ENCODE measurements at places on chromosomes 12 and 14. TPM values are rescaled to one million over a fixed set of nuclear protein-coding genes. Genes with fewer than 3 reads are reported as not detected.
A peak's percentile ranks its signal among the peaks of the same experiment; 100 is the strongest.

DNA sequence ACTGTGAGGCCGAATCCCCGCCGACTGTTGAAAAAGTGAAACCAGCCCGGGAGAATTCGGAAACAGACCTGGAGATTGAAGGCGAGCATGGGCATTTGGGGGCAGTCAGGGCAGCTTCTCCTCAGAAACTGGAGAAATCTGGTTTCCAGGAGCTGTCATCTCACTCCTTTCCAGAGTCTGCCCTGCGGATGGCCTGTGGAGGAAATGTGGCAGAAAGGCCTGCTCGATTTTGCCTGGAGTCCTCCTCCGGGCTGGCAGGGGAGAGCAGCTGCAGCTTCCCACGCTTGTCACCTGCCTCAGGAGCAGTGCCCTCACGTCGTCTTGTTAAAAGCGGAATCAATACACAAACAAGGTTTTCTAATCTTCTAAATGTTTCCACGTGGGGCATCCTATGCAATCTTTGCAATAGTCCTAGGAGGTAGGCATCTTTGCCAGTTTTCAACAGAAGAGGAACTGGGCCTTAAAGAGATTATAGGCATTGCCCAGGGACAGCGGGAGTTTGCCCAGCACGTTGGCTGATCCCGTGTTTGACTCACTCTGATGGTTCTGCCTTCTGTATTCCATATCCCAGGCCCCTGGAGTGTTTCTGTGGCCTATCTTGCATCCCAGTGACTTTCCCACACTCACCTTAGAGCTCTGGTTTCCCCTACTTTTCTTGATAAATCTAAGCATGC, 2.3 kb downstream of the LRRC74A start:
- no peaks in the 10 kb centered on the region for H3K36me3 ChIP-seq
- H3K4me3 ChIP-seq: no peak overlapping the region
- no peaks in the 10 kb centered on the region for H3K4me1 ChIP-seq
- H3K27ac ChIP-seq: no peak overlapping the region

- no peak for DNase-seq
- H3K27me3 ChIP-seq: no peaks in the 10 kb centered on the region
- peak overlapping the region; percentile 41 for H3K27ac ChIP-seq
- peak overlapping the region; percentile 65 for H3K4me3 ChIP-seq
These were observed 372.8 kb downstream of the TMEM121 start for GRCh38 chr14:105899071-105899641.

GRCh38 chr14:37090026-37090425, 82.4 kb downstream of the SLC25A21 start:
- no peak for DNase-seq
- H3K4me3 ChIP-seq: no peak overlapping the region
- no peaks in the 10 kb centered on the region for H3K4me1 ChIP-seq

The SYNDIG1L gene
- total RNA-seq: not detected

- H3K4me1 ChIP-seq: peaks cover 28% of the 10 kb centered on the region
- peaks cover 2% of the 10 kb centered on the region for H3K27me3 ChIP-seq
- peaks cover 30% of the 10 kb centered on the region for H3K36me3 ChIP-seq
- peak overlapping the region; percentile 100 for H3K27ac ChIP-seq
- peak overlapping the region; percentile 99 for H3K4me3 ChIP-seq
- DNase-seq: no peak
These were observed 903 bp upstream of the PPP4R3A start for GRCh38 chr14:91511043-91511383.

- H3K36me3 ChIP-seq: peaks cover 7% of the 10 kb centered on the region
- H3K4me3 ChIP-seq: no peak overlapping the region
- no peak overlapping the region for H3K27ac ChIP-seq
- DNase-seq: no peak
These were observed 10.8 kb upstream of the TEX22 start for GRCh38 chr14:105387530-105387922.

- peaks cover 29% of the 10 kb centered on the region for H3K27me3 ChIP-seq
- no peaks in the 10 kb centered on the region for H3K4me1 ChIP-seq
- H3K36me3 ChIP-seq: no peaks in the 10 kb centered on the region
- H3K27ac ChIP-seq: no peak overlapping the region
These were observed 433.4 kb upstream of the OR4E1 start for GRCh38 chr14:22106700-22107697.

GRCh38 chr14:74049876-74050495, 30.8 kb downstream of the BBOF1 start:
- no peak overlapping the region for H3K27ac ChIP-seq
- no peaks in the 10 kb centered on the region for H3K36me3 ChIP-seq

The NGB gene
- total RNA-seq: not detected

The PTCSC3 gene
- not detected for total RNA-seq

The RHOJ gene
- not detected for total RNA-seq

All from activated B cell treated with CpG ODN at 0.5 μM for 24 hours (primary cell).